Activated T-helper 1 cell treated with anti-CD3 and anti-CD28 coated beads, Interleukin-2, amount 50 U/mL, for 16 hours (primary cell): ENCODE measurements at places on chromosomes 4 and X.

DNA sequence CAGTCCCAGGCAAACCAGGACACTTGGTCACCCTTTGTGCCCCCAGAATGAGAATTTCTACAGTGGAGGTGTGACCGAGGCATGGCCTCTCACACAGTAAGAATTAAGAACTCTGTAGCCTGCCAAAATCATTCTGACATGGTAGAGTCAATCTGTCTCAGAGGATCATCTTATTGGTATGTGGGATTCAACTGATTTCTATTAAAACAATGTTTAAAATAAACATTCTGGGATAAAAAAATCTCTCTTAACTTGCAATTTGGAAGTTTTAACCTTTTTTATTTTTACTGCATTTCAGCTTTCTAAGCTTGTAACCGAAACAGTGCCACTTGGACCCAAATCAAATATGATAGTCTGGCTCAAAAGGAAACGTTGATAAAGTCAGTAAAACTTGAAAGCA lies 165.4 kb upstream of the LDB2 start:
- no peak for DNase-seq

DNA sequence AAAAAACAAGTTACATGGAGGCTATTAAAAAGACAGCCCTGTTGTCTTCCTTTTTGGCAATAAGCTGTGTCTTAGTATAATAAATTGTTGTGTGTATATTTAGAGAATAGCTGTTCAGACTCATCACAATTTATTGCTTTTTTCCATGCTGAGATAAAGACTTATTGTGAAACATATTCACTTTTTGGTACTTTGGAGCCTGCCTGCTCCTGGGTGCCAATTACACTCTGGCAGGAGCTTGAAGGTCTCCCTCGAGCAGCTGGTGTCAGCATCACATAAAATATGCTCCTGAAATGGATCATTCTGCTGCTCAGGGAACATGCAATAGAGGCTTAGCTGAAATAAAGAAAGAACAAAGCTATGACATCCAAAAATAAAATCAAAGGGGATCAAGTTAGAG lies 211.6 kb upstream of the DKK2 start:
- no peak for DNase-seq

GRCh38 chrX:56738670-56739069 lies 9.6 kb downstream of the NBDY start:
- no peak for DNase-seq

DNA sequence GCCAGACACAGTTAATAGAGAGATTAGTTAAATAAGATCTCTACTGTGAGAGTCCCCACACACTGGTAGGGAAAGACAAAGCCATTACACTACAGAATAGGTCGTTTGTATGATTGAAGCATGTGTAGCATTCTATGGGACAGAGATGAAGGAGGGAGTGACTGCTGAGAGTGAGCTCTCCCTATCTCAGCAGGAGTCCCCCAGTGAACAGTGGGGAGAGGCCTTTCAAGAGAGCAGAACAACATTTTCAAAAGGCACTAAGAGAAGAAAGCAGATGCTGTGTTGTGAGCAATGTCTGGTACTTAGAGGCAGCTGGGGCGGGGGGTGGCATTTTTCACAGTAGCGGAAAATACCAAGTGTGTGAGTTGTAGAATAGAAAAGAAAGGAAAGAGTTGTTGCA lies 413.6 kb downstream of the AFF2 start:
- no peak for DNase-seq

DNA sequence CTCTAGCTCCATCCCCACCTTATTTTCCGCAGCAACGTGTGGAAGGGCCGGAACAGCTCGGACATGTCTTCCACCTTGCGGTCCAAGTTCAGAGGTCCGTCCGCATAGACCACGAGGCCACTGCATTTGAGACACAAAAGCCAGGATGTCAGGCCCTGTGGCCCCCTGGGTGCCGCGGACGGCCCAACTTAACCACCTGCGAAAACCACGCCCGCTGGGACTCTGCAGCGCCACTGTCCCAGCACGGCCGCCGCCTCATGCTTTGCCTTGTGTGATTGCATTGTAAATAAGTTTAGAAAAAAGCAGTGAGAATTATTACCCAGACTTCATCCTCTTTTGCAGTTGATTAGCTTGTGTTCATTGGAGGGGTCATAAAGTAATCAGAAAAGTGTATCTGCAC lies 58.2 kb upstream of the MXD4 start:
- no peak for DNase-seq

- no peak for DNase-seq
Observed at GRCh38 chr4:120010646-120011045, 56.0 kb downstream of the MAD2L1 start.

DNA sequence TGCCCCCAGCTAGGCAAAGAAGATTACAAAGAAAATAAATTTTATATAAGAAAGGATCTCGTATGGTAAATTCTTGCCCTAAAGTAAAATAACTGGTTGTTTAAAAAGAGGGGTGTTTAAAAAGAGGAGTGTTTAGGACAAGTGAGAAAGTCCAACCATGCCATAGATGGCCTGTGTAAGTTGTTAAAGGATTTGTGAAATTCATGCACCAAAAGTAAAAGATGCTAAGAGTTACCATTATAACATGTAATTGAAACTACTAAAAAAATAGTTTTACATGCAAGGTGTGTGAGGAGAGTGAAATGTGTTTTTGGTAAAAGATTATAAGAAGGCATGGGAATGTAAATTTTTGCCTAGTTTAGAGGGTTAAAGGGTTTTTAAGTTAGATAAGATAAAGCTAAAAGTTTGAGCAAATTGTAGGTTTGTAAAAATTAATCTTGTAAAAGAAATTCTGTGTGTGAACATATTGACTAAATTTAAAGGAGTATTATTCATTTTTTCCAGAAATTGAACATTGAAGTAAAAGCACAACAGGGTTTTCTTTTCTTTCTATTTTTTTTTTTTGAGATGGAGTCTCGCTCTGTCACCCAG lies 20.1 kb downstream of the HTT-AS start:
- DNase-seq, result no peak

DNA sequence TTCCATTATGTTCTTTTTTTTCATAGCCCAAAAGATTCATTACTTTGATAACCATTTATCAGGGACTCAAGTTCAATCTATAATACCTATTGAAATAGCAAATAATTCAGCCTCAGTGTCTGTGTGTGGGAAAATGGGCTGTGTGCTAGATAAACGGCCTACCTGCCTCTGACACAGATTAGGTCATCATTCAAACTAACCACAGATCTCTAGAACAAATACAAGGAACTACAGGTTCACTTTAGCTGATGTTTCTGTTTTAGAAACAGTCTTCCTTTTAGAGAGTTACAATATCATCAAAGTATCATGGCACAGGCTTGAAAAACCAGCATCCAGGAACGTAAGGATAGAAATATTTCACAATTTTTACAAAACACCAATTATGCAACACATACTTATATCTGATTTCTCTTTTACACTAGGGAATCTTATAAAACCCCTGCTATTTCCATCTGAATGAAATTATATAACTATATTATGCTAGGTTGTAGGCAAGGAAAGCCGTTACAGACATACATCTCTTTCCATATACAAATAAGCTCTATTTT lies 56.6 kb upstream of the MAB21L2 start:
- no peak for DNase-seq

DNA sequence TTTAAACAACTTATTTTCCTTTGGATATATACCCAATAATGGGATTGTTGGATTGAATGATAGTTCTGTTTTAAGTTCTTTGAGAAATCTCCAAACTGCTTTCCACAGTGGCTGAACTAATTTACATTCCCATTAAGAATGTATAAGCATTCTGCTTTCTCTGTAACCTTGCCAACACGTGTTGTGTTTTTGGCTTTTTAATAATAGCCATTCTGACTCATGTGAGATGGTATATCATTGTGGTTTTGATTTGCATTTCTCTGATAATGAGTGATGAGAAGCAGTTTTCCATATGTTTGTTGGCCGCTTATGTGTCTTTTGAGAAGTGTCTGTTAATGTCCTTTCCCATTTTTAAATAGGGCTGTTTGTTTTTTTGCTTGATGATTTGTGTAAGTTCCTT lies 155.6 kb upstream of the PITX2 start:
- DNase-seq, result no peak

GRCh38 chr4:72767618-72768302 lies 198.7 kb upstream of the ADAMTS3 start:
- DNase-seq, result no peak

GRCh38 chr4:105966051-105966450 lies 70.8 kb downstream of the NPNT start:
- DNase-seq, result no peak

GRCh38 chr4:8771258-8771590 lies 100.4 kb downstream of the HMX1 start:
- no peak for DNase-seq

- no peak for DNase-seq
Observed at GRCh38 chr4:125316401-125316790, 1.6 kb downstream of the FAT4 start.

GRCh38 chr4:102535398-102536082 lies 34.4 kb downstream of the NFKB1 start:
- DNase-seq, result no peak

GRCh38 chrX:53631156-53631555 lies 55.4 kb downstream of the HUWE1 start:
- no peak for DNase-seq

GRCh38 chrX:18885328-18886004 lies 98.4 kb downstream of the PHKA2 start:
- DNase-seq, result no peak

DNA sequence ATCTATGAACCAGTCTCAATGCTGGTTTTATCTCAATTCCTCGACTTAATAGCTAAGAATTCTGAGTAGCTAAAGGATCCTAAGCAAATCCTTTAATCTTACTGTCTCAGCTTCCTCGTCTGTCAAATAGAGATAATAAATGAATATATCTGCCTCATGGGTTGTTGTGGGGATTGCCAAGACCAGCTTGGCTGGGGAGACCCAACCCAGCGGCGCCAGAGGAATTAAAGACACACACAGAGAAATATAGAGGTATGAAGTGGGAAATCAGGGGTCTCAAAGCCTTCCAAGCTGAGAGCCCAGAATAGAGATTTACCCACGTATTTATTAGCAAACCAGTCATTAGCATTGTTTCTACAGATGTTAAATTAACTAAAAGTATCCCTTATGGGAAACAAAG lies 41.9 kb downstream of the SLC34A2 start:
- DNase-seq, result no peak

DNA sequence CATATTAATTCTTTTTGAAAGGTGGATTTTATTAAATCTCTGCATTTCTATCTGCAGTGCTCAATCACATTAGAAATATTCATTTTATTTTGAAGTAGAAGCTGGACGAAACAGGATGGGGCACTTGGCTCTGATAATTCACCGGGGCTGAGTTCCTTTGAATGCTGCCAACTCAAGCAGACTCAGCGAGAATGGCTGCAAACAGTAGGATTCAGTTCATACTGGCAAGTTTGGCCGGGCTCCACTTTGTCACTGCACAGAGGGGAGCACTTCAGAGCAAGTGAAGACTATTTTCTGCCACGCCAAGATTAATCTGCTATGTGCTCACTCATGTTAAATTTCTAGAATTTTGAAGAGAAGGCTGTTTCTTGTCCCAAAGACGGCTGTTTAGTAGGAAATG lies 30.7 kb upstream of the KLHL8 start:
- DNase-seq, result no peak

DNA sequence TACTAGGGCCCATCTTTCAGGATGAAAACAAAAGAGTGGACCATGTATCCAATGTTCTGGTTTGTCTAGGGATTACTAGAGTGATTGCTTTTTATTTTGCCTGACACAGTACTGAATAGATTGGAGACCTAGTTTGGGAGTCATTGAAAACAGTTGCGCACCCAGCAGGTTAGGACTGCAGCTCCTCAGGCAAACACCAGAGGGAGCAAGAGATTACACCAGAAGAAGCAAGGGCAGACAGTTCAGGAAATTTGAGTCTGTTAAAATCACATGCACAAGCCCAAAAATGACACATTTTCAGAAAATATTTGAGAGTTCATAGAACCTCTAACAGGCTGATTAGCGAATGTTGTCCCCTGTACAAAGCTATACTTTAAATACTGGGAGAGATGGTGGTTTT lies 55.6 kb downstream of the CYLC1 start:
- DNase-seq, result no peak

GRCh38 chr4:3220476-3221183 lies 28.3 kb upstream of the MSANTD1 start:
- no peak for DNase-seq

DNA sequence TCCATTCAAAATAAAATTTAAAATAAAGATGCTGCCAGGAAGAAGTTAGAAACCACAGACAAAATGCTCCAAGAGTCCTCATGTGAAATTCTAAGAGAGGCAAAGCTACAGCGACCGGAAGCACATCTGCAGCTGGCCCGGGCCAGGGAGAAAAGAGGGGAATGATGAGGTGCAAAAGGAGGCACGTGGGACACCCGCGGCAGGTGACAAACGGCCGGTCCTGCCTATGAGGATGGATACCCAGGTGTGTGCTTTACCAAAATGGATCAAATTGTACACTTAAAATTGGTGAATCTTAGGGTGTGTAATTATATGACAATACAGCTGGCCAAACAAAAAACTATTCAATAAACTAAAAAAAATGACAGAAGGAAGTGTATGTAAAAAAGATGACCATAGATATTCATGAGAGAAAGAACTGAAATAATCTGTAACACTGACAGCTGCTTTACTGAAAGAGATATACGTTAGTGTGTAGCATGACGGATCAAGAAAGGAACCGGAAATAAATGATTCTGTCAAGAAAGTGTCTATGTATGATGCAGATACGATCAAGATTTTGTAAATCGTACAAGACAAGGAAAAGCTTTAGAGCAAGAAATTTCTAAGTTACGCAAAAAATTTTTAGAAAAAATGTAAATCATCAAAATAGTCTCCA lies 29.5 kb downstream of the PPP2R3B start:
- DNase-seq, result no peak

- DNase-seq, result no peak
Observed at GRCh38 chr4:126702747-126703146, 930.0 kb upstream of the INTU start.

DNA sequence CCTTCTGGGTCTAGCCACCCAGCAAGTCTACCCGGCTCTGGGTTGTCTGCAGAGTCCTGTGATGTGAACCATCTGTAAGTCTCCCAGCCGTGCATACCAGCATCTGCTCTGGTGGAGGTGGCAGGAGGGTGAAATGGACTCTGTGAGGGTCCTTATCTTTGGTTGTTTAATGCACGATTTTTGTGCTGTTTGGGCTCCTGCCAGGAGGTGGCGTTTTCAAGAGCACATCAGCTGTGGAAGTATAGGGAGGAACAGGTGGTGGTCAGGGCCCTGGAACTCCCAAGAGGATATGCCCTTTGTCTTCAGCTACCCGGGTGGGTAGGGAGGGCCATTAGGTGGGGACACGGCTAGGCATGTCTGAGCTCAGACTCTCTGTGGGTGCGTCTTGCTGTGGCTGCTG lies 66.5 kb upstream of the ZFP42 start:
- no peak for DNase-seq

DNA sequence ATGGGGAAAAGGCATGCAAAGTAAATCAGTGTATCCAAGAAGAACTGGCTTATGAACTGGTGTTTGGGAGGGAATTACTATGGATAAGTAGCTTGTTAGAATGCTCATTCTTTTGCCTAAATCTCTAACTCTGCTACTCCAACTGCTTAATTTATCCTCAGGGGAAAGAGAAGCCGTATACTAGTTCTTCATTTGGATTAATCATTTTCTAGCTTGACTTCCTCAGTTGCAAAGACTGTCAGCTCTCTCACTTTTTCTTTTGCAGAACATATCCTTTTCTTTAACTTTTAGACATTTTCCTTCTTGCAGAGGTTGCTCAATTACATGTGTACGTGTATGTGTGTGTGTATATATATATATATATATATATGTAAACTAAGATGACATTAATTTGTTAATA lies 21.9 kb downstream of the GPRIN3 start:
- no peak for DNase-seq
